Effector memory CD4-positive, alpha-beta T cell (primary cell): ENCODE measurements at places on chromosomes 6 and 20.

DNA sequence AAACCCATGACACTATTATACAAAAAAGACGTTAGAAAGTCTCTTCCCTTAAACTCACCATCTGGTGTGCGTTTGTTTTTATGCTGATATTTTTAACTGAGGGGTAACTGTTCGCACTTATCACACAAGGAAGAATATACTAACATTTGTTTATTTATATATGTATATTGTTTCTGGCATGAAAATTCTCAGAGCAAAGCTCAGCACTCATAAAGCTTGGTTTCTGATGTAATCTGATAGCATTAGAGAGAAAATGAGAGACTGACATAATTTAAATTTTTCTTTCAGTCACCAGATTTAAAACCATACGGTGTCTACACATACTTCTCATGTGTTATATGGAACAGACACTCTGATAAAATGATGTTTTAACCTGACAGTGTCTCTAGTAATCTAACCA lies 6.9 kb downstream of the BLOC1S5 start:
- no peak for DNase-seq

DNA sequence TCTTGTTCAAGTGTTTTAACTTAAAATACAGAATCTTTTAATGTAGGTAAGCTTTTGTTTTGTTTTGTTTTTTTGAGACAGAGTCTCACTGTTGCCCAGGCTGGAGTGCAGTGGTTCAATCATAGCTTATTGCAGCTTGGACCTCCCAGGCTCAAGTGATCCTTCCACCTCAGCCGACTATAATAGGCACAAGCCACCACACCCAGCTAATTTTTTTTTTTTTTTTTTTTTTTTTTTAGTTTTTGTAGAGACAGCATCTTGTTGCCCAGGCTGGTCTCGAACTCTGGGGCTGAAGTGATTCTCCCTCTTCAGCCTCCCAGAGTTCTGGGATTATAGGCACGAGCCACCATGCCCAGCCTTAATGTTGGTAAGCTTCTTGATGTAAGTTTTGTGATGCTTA lies 3.3 kb downstream of the EFHC1 start:
- DNase-seq, result no peak

DNA sequence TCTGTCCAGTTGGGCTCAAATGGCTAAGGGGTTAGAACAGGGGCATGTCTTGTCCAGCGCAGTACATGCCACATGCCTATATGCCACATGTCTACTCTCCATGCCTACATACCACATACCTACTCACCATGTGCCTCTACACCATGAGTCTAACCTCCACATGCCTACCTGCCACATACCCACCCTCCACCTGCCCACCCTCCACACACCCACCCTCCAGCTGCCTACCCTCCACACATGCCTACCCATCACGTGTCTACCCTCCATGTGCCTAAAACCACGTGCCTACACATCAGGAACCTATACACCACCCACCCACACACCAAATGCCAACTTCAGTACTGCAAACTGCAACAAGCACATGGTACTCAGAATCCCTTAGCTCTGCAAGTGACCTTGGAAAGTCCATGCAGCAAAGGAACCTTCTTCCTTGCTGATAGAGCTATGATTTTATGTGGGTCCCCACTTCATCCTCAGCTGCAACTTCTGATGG lies 113.0 kb upstream of the CST7 start:
- no peak for DNase-seq

GRCh38 chr6:99114769-99115406 lies 167.1 kb upstream of the FBXL4 start:
- DNase-seq, result no peak

- DNase-seq, result no peak
Measured at GRCh38 chr6:111803371-111803770, 69.9 kb downstream of the FYN start.

- DNase-seq, result no peak
Measured at GRCh38 chr6:128046033-128046432, 145.2 kb upstream of the THEMIS start.

GRCh38 chr6:90454836-90455427 lies 131.9 kb downstream of the MAP3K7 start:
- DNase-seq, result no peak

DNA sequence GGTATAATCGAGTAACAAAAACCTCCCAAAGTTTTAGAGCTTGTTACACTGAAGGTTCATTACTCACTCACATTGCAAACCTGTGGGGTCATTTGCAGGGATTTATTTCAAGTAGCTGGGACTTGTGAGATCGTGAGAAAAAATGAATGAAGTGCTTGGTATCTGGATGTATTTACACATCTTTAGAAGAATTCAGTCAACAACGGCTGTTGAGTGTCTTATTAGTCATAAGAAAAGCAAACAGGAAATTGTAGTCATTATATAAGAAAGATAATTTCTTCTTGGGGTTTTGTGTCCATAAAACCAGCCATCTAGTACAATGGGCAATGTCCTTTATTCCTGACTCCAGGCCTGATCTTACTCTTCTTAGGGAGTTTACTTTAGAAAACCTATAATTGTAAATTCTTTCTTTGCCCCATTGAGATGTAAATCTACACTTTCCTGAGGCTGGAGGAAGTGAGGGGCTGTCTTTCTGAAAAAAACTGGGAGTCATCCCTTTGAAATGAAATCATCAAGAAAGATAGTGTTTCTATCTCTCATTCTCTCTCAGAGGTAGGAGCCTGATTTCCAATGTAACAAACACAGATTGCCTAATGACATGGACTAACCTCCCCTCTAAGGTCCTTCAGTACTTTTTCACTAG lies 202.5 kb upstream of the ASCC3 start:
- no peak for DNase-seq
